ENCODE measurements at places on chromosomes 4 and X.

DNA sequence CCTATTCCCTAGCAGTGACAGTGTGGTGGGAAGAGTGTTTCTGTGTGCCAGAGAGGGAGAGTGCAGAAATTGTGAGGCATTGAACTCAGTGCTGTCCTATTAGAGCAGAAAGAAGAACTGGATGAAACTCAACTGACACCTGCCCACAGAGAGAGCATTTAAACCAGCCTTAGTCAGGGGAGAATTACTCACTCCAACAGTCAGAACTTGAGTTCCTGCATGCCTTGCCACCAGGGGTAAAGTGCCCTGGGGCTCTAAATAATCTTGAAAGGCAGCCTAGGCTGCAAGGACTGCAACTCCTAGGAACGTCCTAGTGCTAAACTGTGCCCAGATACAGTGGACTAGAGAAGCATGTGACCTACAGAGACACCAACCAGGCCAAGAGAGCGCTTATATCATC, 12.8 kb downstream of the CYSLTR1 start:
- no peak for DNase-seq

DNA sequence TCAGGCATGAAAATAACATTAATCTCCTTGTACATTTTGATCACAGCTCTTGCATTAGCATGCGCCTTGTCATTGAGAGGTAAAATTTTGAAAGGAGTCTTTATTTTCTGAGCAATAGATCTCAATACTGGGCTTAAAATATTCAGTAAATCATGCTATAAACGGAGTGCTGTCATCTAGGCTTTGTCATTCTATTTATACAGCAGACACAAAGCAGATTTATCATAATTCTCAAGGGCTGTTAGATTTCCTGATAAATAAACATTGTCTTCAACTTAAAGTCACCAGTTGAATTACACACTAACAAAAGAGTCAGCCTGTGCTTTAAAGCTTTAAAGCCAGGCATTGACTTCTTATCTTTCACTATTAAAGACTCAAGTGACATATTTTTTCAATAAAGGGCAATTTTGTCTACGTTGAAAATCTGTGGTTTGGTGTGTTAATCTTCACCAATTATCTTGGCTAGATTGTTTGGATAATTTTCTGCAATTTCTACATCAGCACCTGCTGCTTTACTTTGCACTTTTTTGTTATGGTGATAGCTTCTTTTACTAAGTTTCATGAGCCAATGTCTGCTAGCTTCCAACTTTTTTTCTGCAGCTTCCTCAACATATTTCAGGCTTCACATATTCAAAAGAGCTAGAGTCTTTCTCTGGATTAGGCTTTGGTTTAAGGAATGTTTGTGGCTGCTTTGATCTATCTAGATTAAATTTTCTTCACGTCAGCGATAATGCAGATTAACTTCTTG, 27.9 kb upstream of the UGT2B4 start:
- no peak for DNase-seq

DNA sequence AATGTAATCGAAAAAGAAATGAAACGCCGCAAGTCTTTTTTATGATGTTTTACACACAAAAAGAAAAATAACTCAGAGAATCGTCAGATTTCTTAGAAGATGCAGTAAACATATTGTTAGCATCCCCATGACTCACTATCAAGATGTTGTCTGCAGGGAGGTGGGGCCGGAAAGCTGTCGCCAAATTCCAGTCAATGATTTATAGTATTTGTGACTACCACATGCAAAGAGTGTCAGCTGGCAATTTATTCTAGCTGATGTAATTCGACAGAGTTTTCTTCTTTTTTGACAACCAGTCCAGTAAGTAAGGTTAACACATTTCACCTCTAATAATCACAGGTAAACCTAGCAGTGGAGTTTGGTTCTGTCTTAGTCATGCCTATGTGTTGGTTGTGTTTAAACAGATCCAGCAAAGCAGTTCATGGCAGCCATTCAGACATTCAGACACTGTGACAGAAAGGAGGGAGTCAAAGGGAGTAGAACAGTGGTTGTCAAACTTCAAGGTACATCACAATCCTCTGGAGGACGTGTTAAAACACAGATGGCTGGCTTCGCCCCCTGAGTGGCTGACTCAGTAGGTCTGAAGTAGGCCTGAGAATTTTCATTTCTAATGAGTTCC, 19.8 kb upstream of the PPP1R2C start:
- no peak for DNase-seq

DNA sequence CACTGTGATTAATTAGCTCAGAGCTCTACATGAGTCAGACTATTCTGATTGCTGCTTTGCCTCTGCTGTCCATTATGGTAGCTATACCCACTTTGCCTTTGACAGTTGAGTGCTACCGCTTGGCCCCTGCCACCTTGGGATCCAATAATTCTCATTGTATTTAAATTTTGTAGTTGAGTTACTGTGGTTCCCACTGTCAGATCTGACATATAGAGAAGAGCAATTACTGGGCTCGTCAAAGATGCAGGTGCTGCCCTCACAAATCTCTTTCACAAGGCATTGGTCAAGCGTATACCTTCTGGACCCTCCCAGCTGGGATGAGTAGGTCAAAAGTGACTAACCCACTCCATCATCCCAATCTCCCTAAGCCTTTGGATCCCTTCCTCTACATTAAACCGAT, 18.3 kb upstream of the PRDM8 start:
- no peak for DNase-seq

DNA sequence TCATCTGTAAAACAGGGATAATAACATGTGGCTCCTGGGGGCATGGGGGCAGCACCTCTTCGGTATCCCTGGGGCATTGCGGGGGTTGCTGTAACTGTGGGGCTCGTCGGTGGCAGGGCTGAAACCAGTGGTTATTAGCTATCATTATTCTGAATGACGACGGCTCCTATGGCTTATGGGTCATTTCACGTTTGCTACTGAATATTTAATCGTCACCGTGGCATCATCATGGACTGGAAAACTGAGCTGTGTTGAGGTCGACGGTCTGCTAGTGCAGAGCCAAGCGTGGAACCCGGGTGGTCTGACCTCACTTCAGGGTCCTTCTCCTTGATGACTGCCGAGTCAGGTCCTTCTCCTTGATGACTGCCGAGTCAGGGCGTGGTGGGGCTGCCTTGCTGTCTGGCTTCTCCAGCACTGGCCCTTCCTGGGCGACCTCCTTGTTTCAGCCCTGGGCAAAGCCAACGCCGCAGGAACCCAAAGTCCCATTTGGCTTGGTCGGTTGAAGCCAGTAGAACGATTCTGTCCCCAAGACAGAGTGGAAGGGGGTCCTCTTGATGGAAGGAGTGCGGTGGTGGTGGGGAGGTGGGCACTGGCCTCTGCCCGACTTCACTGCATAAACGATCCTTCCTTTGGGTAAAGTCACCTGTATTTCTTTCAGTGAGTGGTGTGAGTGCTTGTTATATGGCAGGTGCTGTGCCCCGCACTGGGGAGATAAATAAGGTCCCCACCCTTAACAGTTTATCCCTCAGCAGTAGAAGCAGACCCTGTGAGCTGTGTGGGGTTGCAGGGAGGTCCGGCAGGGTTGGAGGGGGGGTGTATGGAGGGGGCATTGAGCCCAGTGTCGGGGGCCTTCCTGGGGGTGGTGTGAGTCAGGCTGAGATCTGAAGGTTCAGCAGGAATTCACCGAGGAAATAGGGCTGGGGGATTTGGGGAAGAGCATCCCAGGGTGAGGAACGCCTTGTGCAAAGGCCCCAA, 40.8 kb downstream of the PSAPL1 start:
- DNase-seq = no peak

DNA sequence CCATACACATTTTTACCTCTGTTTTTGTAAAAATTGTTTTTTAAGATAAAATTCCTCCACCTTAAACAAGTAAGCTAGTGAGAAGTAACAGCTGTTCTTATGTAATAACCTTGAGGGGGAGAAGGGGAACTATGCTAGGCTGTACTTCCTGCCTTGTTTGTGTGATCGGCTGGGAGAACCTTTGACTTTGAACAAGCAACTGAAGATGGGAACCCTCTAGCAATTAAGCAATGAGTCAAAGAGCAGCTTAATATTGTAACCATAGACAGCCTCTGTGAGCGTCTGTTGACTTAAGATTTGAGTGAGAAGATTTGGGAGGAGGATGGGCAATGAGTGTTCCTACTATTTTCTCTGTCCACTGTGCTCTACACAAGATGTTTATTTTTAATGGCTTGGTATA, 135.1 kb downstream of the SCLT1 start:
- no peak for DNase-seq

DNA sequence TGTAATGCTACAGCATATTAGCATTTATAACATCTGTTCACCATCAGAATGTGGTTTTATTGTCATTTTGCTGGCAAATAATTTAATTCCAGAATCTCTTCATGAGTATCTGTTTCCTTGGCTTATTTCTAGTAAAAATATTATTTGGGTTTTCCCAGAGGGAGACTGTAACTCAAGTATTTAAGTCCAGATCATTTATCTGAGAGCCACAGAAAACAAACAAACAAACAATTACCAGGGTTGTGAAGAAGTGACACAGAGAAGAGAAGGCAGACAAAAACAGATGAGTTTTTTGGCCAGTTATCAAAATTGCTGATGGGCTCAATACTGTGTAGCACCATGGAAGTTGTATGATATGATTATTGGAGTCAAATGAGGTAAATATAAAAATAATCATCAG, 515.1 kb downstream of the TECRL start:
- no peak for DNase-seq

DNA sequence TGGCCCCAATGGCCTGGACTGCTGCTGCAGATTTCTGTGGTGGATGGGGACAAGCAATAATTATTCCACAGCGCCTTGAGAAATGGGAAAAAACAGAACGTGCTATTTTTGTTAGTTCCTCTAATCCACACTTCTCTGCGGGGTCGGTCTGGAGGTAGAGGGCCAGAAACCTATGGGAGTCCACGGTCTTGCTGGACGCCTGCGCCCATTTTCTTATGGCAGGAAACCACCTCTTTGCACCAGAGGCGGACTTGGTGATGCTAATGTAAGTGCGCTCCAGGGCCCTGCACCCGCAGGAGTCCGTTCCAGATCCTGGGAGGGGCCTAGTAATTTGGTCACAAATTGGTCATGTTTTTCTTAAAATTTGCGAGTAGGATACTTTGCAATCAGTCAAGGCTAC, 25.9 kb upstream of the CLDN24 start:
- no peak for DNase-seq

DNA sequence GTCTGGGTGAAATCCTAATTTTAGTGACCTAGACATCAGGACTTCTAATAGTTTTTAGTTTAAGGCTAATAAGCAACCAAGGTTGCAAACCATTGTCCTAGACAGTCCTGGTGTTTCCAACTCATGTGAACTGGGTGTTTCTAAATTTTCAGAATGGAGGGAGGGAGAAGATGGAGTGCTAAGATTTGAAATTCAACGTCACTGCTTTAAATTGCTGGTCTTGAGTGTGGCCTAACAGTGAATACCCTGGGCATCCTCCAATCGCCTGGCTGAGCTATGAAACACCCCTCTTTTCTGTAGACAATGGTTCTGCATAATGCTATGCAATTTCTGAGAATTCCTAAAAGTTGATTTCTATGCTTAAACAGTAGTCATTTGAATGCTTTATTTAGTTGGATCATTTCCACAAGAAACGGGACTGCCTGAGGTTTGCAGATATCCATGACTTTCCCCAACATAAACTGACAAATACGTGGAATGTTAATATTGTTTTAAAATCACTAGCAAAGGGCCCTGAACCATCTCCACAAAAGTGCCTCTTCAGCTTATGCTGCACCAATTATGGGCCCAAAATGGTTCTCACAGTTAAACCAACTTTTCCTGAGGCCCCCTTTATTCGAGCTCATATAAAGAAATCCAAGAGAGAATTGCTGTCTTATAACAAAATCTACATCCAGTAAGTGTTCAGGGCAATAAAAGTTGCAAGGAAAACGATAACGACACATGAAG, 1.1 kb downstream of the FBXL5 start:
- DNase-seq = no peak

DNA sequence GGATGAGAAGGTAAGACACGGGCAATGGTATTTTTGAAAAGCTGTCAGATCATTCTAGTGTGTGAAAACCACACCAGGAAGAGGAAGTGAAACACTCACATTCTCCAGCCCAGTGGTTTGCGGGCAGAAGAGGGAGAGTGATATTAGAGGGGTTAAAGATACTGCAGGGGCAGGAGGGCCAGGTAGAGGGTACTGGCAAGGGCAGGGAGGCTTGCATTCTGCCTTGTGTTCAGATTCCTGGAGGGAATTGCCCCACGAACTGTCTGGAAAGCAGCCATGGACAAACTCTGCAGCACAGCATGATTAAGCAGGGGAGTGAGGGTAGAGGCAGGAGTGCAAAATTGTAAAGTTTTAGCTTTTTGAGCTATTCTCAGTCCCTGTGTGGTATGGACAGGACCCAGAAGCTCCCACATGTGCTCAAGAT, 30.9 kb downstream of the NIPAL1 start:
- DNase-seq = no peak

GRCh38 chr4:176217510-176217909, 22.1 kb upstream of the SPATA4 start:
- no peak for DNase-seq

DNA sequence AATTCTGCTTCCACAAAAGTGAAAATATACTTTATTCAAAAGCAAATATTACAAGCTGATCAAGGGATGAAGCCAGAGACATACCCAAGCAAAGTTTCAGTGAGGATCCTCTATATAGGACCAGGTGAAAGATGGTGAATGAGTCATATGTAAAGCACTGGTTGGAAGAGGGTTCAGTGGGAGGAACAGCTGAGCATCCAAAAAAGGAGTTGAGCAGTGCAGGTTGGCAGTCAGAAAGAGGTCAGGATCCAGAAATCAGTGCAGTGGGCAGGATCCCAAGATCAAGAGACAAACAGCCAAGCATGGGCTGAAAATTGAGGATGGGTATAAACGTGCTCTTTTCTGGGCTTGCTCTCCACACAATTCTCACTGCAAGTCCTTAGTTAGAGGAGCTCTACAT, 30.3 kb downstream of the OTC start:
- DNase-seq = no peak

DNA sequence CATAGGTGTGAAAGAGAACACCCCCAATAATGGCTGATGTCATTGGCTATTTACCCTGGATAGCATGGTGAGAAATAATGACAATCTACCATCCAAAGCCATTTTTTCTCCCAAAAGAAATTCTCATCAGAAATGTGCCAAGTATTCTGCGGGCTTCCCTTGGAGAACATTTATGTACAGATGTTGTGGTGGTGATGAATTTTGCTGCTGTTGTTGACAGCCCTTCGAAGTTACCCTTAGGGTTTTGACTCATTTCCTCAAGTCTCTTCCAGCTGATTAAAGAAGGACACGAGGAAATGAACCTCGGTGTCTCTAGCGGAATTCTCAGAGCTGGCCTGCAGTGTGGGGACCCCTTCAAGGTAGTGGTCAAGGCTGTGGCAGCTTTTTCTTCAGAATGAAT, 3.4 kb downstream of the KIT start:
- no peak for DNase-seq

- peak; percentile 5 for DNase-seq
Measured at GRCh38 chrX:20442597-20442996, 175.9 kb upstream of the RPS6KA3 start.

DNA sequence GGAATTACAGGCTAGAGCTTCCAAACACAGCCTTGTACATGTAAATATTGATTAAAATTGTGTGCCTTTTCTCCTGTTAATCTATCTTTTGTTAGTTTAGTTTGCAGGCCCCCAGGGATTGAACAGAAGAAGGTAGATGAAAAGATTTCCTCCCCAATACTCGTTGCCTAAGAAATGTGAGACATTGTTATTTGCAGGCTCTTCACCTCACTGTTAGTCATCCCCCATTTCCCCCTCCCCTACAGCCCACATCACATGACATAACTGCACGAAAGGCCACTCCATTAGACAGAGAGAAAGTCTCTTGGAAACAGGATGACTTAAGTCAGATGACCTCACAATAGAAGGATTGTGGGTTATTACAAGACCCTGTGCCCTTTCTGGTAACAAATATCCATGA, 13.3 kb upstream of the MID1 start:
- no peak for DNase-seq

GRCh38 chrX:17674601-17675000, 62.7 kb upstream of the SCML1 start:
- DNase-seq = no peak
